Activated CD8-positive, alpha-beta memory T cell treated with anti-CD3 and anti-CD28 coated beads for 4 hours (primary cell): ENCODE measurements at places on chromosomes 4 and X.

- no peak for DNase-seq
Observed at GRCh38 chr4:155522201-155522600, 144.4 kb upstream of the GUCY1A1 start.

DNA sequence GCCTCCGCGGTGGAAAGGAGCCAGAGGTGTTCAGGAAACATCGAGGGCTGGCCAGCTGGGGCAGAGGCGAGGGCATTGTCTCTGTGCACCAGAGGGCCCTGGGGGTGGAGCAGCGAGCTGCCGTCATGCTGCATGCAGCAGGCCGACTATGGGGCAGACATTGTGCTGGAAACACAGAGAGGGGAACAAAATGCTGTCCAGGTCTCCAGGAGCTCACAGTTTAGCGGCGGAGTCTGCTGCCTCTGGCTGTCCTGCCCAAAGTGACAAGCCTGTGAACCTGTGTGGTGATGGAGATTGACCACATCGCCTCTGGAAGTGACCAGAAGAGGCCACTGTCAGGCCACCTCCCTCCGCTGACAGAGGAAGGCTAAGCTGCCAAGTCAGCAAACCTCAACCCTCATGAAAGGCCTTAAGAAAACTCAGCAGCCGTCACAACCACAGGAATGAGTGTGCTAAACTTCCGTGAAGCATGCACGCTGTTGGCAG lies 20.1 kb upstream of the SASH3 start:
- no peak for DNase-seq

GRCh38 chr4:70991596-70991995 lies 1.9 kb upstream of the DCK start:
- no peak for DNase-seq

- no peak for DNase-seq
Observed at GRCh38 chr4:41366911-41367517, 110.3 kb downstream of the UCHL1 start.

DNA sequence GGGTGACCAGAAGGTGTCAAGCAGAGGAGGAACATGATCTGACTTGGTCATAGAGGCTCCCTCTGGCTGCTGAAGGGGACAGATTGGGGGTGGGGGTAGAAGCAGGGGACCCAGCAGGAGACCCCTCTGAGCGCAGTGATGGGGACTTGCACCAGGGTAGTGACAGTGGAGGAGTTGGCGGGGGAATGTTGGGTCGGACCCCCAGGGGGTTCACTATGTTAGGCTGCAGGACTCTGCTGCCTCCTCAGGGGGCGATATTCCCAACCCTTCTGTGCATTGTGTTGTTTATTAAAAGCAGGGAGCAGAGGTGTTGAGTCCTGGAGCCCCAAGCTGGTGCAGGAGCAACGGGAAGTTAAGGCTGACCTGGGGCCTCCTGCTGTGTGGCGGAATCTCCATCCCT lies 8.8 kb downstream of the WDR13 start:
- DNase-seq = no peak

GRCh38 chr4:151624626-151625565 lies 135.9 kb downstream of the GATB start:
- no peak for DNase-seq

DNA sequence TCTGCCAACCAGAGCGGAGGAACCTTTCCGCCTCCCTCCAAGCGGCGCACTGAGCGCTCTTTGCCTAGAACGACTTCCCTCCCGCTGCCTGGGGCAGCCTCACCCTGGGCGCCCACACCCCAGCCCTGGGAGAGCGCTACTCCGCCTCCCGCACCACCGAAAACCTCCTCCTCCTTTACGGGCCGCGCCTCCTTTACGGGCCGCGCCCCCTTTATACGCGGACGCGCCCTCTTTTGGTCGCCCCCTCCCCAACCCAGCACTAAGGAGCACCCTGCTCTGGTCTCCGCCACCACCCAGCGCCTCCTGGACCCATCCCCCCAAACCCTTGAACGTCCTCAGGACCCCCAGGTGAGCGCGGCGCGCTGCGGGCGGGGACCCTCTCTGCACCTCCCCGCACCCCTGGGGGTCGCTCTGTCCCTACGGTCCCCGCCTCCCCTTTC lies 586 bp upstream of the NSG1 start:
- DNase-seq = no peak

DNA sequence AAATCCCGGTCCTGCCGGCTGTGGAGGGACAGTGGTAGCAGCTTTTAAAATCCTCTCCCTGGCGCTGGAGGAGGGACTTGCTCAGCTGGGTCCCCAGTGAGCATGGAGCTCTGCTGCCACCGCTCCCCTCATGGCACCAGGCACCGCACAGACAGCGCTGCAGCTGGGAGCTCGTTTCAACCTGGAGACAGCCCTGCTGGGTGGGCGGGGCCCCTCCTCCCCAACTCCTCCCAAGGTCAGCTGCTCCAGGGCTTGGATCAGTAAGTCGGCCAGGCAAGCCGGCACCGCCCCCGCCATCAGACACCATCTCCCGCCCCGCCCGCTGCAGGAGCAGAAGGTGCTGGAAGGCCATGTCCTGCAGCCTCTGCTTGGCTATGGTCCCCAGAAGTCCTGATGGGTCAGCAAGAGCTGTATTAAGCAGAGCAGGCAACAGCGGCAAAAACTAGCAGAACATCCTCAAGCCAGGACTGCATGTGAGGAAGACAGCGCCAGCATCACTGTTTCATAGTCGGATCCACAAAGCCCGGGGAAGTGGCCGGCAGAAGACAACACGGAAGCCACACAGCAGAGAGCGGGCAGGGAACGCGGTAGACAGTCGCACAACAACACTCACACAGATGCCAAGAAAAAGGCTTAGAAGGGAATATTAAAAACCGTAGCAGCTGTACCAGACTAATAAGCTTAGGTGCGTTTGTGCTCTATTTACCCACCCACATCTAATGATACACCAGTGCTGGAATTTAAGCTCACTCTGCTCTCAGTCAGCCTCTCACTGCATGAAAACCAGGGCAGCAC lies 16.2 kb downstream of the ZFYVE28 start:
- no peak for DNase-seq

DNA sequence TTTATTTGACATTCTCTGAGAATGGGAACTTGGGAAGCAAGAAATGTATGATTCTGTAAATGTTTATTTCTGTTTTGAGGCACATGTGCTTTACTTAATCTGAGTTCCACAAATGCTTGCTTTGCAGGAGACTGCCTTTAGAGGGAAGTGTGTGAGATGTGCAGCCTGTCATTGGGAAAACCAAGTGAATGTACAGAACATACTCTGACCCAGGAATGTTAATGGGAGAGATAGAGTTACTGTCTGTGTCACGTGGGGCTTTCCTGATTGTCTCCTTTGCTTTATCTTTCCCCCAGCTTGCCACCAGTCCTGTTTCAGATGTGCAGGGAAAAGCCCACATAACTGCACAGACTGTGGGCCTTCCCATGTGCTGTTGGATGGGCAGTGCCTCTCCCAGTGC lies 218.6 kb upstream of the ANXA3 start:
- DNase-seq = no peak

GRCh38 chrX:119132961-119133360 lies 5.3 kb upstream of the KIAA1210 start:
- DNase-seq = no peak

- DNase-seq = no peak
Observed at GRCh38 chr4:40482985-40483647, 146.5 kb downstream of the RBM47 start.

DNA sequence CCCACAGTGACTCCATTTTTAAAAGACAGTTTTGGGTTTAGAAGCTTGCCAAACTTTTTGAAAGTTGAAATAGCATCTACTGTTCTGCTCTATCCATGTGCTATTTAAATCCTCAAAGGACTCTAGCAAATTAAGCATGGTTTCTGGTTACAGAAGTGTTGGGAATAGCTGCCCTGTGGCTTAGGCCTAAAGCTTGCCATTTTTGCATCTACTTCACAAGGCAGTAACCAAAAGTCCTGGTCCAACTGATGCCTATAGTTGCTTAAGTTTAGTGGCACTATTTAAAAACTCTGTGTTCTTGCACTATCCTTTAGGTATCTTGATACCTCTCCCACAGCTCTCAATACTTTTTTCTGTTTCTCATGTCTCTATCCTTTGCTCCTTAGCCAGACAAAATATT lies 251.0 kb upstream of the GPC4 start:
- no peak for DNase-seq

DNA sequence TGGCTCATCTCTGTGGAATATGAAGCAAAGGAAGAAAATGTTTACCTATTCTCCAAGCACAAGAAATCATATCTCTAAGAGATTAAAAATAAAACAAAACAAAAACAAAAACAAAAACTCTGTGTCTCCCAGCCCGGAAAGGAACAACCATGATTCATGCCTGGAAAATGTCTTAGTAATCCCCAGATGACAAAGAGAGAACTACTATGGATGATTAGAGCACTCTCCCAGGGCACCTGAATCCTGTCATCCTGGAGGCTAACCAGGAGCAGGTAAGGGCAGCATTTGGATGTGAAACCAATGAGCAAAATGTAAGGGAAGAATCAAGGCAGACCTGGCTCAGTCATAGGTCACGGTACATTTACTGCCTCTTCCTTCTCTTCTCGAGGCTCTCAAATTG lies 1.7 kb upstream of the AKAP4 start:
- no peak for DNase-seq

DNA sequence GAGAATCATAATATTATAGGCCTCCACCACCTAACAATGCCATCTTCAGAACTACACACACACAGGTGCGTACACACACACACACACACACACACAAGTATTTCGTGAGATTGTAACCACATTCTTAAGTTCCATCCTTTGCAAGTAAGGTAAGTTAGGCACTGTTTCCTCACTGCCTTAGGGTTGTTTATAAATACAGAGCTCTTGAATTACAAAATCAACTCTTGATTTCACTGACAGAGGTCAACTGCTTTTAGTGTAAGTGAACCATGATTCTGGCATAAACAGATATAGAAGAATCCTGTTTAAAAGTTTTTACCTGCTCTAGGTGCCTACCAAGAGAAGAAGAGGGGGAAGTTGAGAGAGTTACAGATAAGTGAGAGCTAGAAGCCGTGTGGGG lies 166.1 kb downstream of the DMD start:
- DNase-seq = no peak

GRCh38 chr4:143359644-143360193 lies 23.0 kb downstream of the GAB1 start:
- DNase-seq = no peak

- DNase-seq = no peak
Observed at GRCh38 chr4:113821856-113822255, 60.3 kb upstream of the CAMK2D start.

DNA sequence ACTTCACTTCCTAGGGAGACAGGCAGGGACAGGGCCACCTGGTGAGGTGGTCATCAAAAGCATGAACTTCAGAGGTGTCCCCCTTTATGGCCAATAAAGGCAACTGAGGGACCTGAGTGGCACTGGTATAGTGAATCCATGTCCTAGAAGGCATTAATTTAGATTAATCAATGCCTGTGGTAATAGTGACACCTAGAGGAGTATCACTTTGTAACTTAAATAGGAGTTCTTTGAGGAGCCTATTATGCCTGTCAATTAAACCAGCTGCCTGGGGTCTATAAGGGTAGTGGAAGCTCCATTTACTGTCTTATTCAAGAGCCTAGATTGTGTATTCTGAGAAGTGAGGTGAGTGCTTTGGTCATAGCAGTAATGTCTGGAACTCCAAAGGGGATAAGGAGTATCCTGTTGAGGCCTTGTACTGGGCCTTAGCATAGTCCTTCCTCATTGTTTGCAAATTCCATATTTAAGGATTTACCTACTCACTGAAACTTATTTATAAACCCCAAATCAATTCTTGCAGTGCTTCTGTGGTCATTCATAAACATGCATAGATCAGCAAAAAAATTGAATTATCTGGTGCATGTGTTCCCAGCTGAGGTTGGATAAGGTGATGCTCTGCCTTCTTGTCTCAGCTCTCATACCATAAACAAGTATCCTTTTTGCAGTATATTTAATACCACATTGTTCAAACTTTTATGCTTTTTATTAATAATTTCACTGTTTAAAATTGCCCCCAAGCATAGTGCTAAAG lies 213.8 kb upstream of the RADX start:
- DNase-seq = no peak

- peak; percentile 48 for DNase-seq
Observed at GRCh38 chrX:155263854-155264628, at the start of gene RAB39B. RAB39B (minus strand) TSS chrX:155264491; CDS start chrX:155264288, 203 bp downstream.

DNA sequence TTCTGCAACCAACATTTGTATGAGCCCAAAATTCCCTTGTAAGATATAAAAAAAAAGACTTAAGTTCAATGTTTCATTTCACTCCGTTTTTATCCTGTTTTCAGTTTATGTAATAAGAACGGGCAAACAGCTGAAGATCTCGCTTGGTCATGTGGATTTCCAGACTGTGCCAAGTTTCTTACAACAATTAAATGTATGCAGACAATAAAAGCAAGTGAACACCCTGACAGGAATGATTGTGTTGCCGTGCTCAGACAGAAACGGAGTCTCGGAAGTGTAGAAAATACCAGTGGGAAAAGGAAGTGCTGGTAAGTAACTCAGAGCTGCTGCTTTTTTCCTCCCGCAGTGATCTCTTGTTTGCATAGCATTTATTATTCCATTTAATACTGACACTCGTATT lies 2.8 kb downstream of the ANKRD37 start:
- DNase-seq = no peak

- DNase-seq = no peak
Observed at GRCh38 chrX:101370888-101371504, 15.0 kb downstream of the BTK start.

GRCh38 chrX:123475068-123475724 lies 257.7 kb downstream of the THOC2 start:
- no peak for DNase-seq

- DNase-seq = no peak
Observed at GRCh38 chrX:23811108-23811651, 28.2 kb downstream of the SAT1 start.

DNA sequence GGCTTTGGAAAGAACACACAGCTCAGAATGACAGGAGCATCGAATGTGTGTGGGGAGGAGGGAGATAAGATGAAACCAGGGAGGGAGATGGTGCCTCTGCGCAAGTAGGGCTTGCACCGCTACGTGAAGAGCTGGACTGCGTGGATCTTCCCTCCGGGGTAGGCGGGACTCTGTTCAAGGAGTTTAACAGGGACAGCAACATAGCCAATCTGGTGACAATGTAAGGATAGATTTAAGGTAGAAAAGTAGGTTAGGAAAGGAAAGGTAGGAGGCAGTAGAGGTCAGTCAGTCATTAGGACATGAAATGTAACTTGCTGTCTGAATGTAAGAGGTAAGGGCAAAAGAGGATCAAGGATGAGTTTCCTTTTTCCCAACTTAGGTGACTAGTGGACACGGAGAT lies 152.5 kb downstream of the DCTD start:
- no peak for DNase-seq

GRCh38 chrX:145178268-145178667 lies 69.0 kb upstream of the SPANXN1 start:
- no peak for DNase-seq

DNA sequence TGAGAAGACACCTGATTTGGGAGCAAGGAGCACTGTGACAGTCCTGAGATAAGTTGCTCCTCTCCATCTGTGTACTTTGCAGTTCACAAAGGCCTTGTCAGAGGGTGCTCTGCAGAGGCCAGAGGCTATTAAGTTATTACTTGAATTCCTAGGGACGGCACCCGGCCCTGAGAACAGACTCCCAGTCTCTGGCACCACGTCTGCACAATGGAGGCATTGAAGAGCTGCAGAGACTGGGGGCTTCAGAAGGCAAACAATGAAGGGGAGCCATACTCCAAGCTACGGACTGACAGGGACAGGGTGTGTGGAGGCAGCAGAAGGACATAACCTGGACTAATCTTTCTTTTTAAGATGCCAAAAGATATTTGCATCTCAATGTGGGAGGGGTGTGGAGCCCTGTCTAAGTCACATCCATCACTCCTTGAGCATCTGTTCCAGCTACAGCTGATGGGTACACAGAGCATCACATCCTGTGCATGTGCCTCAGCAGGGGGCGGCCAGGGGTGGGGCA lies 11.5 kb downstream of the RASGEF1B start:
- DNase-seq = no peak
